ENCODE measurements at places on chromosomes 7 and 10.

- DNase-seq = no peak
Measured at GRCh38 chr7:95245828-95246500, 78.4 kb downstream of the PON1 start.

- DNase-seq = peak; percentile 88
Measured at GRCh38 chr7:142355328-142355727, 97.5 kb upstream of the PRSS58 start.

- DNase-seq = no peak
Measured at GRCh38 chr10:6195846-6196245, 6.9 kb upstream of the PFKFB3 start.

DNA sequence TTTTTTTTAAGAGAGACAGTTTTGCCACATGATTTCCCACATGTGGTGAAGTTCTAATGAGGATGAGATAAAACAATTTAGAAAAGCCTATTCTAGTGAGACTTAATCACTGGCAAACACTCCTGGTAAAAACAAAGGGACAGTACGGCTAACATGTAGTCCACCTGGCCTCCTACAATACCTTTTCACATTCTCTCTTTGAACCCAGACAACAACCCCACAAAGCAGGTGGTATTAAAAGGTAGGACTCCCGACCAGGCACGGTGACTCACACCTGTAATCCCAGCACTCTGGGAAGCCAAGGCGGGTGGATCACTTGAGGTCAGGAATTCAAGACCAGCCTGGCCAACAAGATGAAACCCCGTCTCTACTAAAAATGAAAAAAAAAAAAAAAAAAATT, 12.4 kb downstream of the PARD3 start:
- no peak for DNase-seq

- no peak for DNase-seq
Measured at GRCh38 chr7:67705850-67706249, 709.2 kb downstream of the TYW1 start.

- DNase-seq = no peak
Measured at GRCh38 chr10:123912466-123912865, 20.9 kb upstream of the CPXM2 start.

DNA sequence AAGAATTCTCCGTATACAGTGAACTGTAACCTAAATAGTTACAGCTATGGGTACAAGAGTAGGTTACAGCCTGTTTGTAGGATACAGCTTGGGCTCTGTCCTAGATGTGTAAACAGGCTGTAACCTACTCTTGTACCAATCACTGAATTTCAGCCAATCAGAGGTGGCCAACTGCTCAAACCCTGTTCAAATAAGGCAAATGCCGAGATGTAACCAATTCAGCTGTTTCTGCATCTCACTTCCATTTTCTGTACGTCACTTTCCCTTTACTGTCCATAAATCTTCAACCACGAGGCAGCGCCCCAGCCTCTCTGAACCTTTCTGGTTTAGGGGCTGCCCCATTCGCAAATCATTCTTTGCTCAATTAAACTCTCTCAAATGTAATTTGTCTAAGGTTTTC, 8.3 kb upstream of the MMP21 start:
- no peak for DNase-seq

DNA sequence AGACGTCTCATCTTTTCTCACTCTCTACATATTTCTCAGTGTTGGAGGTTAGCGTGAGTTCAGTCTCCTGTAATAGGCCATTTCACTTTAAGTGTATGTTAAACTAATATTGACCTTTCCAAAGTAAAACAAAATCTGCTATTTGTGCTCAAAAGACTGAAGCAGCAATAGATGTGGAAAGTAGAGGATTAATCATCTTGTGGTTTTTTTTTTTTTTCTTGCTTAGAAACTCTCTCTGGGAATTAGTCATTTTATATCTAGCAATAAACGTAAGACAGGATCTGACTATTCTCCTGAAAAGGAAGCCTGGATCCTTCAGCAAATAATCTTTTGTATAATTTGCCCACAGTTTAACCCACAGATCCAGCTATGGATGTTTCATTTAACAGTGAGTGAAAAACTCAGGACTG, 81.7 kb downstream of the NRP1 start:
- peak; percentile 74 for DNase-seq

DNA sequence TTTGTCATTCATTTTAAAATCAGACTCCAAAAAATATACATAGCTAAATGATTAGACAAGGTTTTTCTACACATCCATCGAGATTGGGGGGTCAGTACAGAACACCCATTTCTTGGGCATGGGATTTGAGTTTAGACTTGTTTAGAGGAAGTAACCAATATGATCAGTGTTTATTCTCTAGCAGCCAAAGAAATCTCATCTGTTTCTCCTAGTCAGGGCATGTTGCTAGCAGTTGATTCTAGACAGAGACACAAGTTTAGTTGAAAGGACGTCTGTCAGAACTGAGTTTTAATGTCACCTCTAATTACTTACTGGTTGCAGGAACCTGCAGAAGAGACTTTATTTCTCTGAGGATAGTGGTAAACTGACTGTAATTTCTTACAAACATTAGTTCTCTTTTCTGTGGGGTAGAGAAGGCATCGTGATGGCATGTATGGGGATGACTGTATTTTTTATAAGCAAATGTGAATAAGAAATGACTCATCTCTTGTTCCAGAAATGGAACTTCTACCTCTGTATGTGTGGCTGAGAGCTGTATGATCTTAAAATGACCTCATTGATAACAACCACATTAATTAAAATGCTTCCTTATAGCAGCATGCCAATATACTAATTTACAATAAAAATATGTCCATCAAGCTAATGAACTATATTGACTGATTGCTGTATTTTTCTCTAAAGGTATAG, 30.6 kb upstream of the RHOBTB1 start:
- DNase-seq = no peak

DNA sequence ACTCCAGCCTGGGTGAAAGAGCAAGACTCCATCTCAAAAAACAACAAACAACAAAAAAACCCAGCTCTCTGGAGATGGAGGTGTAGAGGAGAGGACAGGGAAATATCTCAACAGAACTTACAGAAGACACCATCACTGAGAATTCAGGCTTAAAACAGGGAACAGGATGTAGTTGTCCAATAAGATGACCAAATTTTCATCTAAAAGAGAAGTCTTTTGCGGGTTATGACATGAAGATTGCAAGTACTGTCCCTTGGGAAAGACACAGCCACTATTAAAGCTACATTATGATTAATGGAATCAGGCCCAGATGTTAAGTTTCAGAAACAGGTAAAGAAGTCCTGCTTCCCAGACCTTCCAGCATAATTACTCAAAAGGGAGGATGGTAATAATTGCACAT, 235.2 kb upstream of the NRP1 start:
- DNase-seq = no peak

GRCh38 chr7:35828817-35829216, 28.0 kb downstream of the SEPTIN7 start:
- DNase-seq = no peak

GRCh38 chr10:110011681-110012080, 3.9 kb downstream of the ADD3 start:
- no peak for DNase-seq

DNA sequence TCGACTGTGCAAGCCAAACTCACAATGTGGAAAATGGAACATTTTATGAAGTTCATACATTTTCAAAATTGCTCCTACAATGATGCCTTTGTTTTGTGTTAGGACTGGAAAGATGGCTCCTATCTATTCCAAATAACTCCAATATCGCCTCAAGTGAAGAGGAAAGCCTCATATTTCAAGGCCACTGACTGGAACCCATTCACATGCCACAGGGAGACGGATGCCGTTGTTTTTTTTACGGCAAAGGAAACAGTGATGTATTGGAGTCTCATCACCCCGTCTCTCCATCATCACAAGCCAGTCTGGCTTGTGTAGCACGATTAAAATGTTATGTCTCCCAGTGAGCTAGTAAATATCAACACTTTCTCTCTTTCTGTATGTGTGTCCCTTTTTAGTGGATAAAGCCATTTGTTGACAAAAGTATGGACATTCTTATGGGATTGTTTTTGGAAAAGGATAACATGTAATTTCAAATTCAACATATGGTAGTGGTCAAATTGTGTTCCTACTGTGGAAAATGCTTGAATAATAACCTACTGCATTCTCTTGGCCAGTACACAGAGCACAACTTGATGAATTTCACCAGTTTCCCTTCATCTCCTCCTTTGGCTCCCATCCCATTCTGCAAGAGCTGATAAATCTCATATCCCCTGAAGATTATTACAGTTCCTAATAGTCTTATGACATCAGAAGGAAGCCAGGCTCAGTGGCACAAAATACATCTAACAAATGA, 109.5 kb upstream of the PITRM1 start:
- DNase-seq = no peak

GRCh38 chr7:139673230-139673629, 104.6 kb downstream of the HIPK2 start:
- DNase-seq = no peak

GRCh38 chr10:100625816-100626215, 90.1 kb downstream of the HIF1AN start:
- no peak for DNase-seq

- DNase-seq = peak; percentile 68
Measured at GRCh38 chr10:102729029-102730026, 14.4 kb upstream of the WBP1L start.

- no peak for DNase-seq
Measured at GRCh38 chr7:295155-296154, 5.5 kb downstream of the FOXL3 start.

DNA sequence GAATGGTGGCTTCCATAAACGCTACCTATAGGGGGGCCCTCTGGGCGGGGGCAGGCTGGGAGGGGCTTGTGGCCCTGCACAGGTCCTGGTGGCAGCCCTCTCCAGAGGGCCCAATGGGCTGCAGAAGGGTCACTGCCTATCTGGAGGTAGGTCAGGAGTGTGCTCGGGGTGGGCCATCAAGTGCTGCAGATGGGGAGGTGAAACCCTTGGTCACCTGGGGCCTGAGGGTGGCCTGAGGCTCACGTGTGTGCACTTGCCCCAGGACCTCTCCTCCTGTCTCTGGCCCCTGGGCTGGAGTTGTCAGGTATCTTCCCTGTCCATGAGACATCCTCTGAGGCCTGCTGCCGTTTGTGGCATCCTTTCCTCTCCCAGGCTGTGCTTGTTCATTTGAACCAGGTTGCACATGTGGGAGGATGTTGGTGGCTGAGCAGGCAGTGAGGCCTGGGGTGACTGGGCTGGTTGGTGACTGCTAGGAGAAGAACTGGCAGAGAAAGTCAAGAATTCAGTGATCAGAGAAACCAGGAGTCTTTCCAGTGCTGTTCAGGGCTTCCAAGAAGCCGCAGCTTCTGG, 21.1 kb upstream of the SH2D4B start:
- no peak for DNase-seq

- no peak for DNase-seq
Measured at GRCh38 chr10:74453169-74453568, 302.1 kb downstream of the ADK start.

GRCh38 chr7:28083164-28083997, 97.2 kb downstream of the JAZF1 start:
- peak; percentile 78 for DNase-seq

GRCh38 chr10:63376560-63377304, 89.0 kb downstream of the JMJD1C start:
- peak; percentile 49 for DNase-seq

DNA sequence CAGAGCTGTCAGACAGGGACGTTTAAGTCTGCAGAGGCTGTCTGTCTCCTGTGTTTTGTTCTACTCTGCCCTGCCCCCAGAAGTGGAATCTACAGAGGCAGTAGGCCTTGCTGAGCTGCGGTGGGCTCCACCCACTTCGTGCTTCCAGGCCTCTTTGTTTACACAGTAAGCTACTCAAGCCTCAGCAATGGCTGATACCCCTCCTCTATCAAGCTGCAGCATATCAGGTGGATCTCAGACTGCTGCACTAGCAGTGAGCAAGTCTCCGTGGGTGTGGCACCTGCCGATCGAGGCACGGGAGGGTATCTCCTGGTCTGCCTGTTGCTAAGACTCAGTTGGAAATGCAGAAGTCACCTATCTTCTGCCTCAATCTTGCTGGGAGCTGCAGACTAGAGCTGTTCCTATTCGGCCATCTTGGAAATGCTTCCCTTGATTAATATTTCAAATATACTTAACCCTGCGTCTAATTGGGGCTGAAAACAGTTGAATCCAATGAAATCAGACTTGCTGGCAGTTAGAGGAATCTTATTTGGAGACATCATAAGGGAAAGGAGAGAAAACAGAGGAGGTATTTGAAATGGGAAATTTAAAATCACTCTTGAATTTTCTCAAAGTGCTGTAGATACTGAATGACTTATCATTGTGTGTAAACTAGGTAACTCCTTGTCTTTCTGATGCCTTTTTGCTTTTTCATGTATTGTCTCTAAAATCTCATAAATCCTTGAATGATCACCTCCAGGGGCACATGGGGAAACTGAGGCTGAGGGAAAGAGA, 13.8 kb upstream of the CYP3A5 start:
- no peak for DNase-seq

- no peak for DNase-seq
Measured at GRCh38 chr7:90843472-90843871, 247.4 kb downstream of the CDK14 start.

GRCh38 chr7:39248692-39249090, 271.0 kb downstream of the POU6F2 start:
- peak; percentile 6 for DNase-seq

GRCh38 chr10:33153251-33153967, 181.1 kb downstream of the NRP1 start:
- no peak for DNase-seq

DNA sequence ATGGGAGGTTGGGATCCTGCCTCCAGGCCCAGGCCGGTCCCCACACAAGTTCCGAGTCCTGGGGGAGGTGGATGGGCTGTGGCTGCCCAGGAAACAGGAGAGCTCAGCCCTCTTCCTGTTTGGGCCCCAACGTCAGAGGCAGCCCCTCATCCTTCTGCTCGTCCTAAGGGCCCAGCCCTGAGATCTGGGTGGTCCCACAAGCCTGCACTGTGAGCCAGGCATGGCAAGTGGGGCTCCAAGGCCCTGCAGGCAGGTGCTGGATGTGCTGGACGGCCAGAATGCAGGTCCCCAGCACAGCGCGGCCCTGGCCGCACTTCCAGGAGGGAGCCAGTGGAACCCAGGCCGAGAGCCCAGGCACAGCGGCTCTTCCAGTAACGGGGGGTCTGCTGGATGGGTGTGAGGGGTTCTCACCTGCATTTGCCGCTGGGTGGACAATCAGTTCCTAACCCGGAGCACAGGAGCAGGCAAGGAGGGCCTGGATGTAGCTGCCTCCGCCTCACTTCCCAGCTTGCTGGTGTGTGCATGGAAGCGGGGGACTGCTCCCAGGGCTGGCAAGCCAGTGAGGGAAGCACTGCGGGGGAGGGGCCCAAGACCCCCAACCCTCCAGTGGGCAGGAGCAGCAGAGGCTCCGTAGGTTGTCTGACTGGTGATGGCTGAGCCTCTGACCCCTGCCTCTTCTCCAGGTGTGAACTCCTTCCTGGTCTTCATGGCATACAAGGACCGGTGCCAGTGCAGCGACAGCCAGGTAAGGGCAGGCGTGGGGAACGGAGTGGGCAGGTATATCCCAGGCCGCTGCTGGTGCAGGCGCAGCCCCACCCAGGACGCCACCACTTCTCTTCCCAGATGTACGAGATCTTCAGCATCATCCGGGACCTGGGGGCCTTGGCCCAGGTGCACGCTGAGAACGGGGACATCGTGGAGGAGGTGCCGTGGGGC, 9.7 kb downstream of the DPYSL4 start:
- DNase-seq = no peak

DNA sequence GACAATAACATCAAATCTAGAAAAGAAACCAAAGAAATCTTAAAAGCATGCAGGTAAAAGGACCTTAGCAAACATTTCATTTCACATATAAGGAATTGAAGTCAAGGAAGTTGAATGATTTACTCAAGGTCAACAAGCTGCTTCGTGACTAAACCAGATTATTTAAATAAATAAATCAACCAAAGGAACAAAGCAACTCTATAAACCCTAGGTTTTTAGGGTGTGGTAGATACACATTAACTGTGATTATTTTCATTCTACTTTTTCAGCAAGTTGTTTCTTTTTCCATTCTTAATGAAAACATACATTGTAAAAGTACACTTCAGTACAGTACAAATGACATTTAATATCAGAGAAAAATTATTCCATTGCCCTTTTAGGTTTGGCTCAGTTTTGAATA, 382.0 kb upstream of the STEAP1 start:
- DNase-seq = no peak

Data from stromal cell of bone marrow (primary cell).